ENCODE measurements at places on chromosomes 7 and 10.

DNA sequence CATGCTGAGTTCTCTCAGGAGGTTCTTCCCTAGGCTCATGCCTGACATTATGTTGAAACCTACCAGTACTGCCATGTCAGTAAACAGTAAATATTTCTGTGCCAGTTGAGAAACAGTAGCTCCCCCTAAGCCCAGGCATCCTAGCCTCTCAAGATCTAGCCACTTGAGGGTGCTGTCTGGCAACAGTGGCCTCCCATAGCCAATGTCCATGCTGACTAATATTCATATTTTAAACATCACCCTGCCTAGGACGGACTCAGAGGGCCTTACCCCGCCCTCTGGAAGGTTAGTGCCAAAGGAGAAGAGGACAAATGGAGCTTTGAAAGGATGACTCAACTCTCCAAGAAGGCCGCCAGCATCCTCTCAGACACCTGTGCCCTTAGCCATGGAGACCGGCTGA lies 7.7 kb downstream of the ACSM6 start:
- no peak for DNase-seq

- no peak for DNase-seq
Measured at GRCh38 chr10:123562811-123563580, 103.2 kb upstream of the GPR26 start.

DNA sequence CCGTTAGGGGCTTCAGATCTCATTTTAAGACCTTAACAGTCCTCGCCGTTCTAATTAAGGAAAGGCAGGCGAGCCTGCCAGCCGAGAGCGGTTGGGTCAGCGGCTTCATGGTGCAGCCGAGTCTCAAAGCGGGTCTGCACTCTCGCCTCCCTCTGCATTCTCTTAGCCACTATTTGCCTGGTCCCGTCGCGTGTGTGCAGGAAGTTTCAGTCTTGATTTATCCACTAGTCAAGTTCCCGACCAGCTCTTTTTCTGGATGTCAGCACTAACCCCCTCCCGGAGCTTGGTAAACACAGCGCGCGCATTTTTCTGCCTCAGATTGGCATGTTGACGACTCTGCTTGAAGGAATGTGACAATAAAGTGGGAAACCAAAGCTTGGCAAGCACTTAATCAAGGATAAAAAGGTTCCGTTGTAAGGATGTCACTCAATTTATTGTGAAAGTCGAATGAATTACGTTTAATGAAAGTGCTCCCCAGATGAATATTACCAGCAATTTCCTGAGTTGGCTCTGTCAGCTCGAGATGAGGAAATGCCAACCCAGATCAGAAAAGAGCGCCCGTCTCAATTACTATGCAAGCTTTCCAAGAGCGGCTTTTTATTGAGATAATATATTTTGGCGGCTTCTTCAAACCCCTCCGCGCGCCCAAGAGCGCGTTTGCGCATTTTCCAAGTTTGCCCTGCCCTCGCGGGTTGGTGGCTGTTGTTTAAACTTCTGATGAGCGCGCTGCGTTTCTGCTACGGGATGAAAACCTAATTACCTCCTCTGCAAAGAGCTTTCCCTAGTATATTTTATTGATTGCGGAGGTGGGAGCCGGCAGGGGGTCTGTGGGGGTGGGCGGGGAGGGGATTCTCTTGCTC lies 7.9 kb downstream of the NXPH1 start:
- DNase-seq, result no peak

- no peak for DNase-seq
Measured at GRCh38 chr7:110448918-110449317, 642.0 kb upstream of the LRRN3 start.

DNA sequence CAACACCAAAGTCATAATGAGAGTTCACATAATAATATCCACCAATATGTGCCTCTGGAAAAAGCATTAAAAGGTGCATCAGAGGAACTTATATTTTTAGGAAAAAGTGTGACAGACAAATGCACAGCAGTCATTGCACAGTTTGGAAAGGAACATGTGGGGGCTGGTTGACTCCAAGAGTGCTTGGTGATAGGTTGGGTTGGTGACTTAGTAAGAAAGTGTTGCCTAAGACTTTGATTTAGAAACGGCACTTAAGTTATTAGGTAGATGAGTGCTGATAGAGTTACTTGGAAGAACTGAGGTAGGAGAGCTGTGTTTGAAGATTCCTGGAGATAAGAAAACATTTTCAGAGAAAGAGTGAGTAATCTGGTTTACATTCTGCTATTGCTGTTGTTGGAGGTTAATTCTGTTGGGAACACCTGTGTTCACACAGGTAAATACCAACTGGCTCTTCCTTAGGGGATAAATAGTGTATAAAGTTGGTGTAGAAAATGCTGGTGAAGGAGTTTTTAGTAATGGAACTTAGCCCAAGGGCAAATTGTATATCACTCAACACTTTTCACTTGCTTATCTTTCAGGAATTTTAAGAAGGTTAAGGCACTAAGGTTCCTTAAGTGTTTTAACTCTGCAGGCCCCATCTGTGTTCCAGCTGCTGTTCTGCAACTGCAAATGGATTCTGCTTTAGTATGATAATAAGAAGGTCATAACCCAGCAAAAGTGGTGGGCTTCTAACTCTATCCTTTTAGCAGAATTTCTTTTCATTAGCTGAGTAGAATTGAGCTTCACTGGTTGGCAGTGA lies 196.1 kb downstream of the NSUN6 start:
- DNase-seq, result no peak

GRCh38 chr7:32659853-32660252 lies 164.6 kb downstream of the AVL9 start:
- no peak for DNase-seq

DNA sequence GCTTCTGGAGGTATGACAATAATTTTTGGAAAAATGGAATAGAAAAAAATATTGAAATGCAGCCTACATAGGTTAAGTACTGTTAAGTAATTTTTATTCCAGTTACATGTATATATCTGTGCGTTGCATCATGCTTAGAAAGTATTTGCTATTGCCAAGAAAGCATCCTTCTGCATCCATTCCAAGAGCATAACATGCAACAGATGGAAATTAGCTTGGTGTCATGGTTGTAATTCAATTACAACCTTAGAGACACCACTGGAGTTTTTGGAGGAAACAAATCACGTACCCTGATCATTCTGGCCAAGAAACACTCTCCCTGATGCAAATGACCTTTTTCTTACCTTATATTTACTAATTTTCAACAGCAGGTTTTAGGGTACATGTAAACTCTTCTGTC lies 1.7 kb downstream of the AKR1B1 start:
- no peak for DNase-seq

DNA sequence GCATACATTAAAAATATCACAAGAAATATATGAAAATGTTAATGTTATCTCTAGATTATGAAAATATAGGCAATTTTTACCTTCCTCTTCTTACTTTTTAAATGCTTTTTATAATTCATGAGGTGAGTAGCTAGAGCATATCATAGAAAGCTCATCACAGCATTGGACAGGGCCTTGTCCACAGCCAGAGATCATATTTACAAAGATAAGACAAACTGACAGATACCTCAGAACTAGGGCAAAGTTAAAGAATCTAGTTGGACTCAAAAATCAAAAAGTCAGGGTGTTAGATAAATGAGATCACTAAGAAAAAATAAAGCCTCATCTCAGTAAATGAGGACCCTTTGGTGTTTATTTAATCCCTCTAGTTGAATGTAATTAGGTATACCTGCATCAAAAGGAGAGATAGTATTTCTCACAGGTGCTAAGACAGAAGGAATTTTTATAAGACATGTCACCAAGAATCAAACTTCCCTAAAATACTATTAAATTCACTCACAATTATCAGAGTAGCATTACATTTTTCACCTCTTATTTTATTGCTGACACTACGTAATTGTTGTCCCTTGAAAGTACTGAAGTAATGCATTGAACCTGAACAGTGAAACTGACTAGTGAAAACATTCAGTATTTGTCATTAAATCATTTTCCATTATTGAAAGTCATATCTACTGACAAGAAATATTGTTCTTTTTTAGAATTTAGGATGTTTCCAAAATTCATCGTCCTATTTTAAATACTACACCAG lies 25.6 kb downstream of the CFAP69 start:
- no peak for DNase-seq

DNA sequence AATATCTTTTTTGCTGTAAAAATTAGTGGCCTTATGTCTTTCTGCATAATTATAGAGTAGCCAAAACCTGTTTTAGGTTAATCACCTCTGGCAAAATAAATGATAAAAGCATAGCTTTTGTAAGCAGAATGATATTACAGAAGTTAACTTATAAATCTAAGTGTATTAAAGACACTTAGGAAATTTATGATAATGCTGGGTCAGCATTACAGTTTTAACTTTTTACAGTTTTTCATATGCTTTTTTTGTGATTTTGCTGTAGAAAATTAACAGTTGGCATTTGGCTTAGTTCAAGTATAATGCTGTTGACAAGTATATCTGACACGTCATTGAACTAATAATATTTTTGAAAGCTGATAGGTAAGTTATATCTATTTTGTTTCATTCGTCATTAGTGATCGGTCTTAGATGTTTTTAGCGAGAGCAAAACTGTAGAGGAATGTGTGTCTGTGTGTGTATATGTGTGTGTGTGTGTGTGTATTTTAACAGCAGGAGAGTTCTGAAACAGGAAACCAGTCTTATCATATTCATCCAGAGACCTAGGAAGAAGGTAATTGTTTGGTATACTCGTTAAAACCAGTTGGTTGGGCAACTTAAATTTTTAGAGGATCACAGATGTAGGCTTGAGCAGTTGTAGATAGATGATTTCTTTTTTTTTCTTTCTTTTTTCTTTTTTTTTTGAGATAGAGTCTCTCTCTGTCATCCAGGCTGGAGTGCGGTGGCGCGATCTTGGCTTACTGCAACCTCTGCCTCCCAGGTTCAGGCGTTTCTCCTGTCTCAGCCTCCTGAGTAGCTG lies 15.4 kb downstream of the PTEN start:
- DNase-seq, result no peak

Measured in right forelimb (tissue), 1 donor.